Heart right ventricle (tissue), 16 donors: ENCODE measurements at places on chromosomes 2 and 18. TPM values are rescaled to one million over a fixed set of nuclear protein-coding genes. Genes with fewer than 3 reads are reported as not detected.

The CRACDL gene
- total RNA-seq: 3.6 TPM

The APOB gene
- 24.5 TPM for total RNA-seq

The SERPINB11 gene
- not detected for total RNA-seq

The ANKRD30B gene
- not detected for total RNA-seq

The MREG gene
- 0.82 TPM for total RNA-seq

The LHCGR gene
- not detected for total RNA-seq

The ARHGAP15 gene
- 3.9 TPM for total RNA-seq

The FBXO15 gene
- total RNA-seq: 1.3 TPM

DNA sequence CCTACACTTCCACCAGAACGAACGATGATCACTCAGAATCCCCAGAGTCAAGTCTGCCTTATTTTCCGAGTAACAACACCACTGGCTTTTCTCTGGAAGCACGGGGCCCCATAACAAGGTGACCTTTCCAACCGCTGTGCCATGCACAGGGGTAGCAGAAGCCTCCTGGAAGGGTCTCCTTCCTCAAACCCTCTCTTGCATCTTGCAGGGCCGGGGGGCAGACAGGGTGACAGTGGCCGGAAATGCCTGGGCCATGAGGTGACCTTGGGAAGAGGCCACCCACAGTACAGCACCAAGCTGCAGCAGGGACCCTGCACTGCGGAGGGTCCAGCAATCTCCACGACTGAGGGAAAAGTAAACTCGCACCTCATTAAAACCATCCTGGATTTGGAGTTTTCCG lies 108.5 kb downstream of the PXDN start:
- H3K36me3 ChIP-seq: peaks cover 5% of the 10 kb centered on the region
- no peak for DNase-seq
- no peaks in the 10 kb centered on the region for H3K4me1 ChIP-seq
- no peak overlapping the region for H3K4me3 ChIP-seq
- H3K27me3 ChIP-seq: no peaks in the 10 kb centered on the region
- H3K27ac ChIP-seq: no peak overlapping the region

DNA sequence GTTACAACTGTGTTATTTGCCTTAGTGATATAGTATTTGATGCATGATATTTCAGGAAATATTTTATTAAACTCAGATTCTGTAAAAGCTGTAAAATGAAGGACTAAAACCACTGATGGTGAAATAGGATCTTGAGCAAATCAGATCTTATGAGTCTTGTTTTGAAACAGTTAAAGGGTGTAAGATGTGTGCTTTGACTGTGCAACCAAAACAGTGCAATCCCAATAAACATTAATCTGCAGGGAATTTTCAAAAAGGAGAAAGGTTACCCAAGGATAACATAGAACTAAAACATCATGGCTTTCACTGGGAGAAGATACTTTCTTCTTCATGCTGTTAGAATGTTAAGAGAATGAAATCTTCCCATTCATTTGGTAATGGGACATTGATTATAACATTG lies 378.7 kb downstream of the PARD3B start:
- no peak for DNase-seq
- H3K36me3 ChIP-seq: no peaks in the 10 kb centered on the region
- no peak overlapping the region for H3K4me3 ChIP-seq
- H3K27me3 ChIP-seq: no peaks in the 10 kb centered on the region
- H3K27ac ChIP-seq: no peak overlapping the region

DNA sequence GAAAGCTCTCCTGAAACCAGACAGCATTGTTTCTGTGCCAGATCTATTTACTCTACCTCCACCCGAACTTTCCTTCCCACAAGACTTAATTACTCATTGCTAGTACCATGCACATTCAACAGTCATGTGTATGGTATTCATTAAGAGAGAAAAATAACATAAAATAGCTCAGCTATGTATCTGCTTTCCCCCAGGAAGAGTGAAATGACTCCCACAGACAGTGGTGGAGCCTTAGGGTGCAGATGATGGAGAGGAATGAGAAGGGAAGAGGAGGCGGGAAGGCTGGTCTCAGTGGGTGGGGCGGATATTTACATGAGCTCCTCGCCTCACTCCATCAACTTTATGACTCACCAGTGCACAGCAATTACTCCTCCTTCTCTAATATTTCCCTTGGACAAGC lies 724.5 kb downstream of the EPHA4 start:
- DNase-seq: no peak
- H3K27ac ChIP-seq: no peak overlapping the region
- no peak overlapping the region for H3K4me3 ChIP-seq
- no peaks in the 10 kb centered on the region for H3K36me3 ChIP-seq

DNA sequence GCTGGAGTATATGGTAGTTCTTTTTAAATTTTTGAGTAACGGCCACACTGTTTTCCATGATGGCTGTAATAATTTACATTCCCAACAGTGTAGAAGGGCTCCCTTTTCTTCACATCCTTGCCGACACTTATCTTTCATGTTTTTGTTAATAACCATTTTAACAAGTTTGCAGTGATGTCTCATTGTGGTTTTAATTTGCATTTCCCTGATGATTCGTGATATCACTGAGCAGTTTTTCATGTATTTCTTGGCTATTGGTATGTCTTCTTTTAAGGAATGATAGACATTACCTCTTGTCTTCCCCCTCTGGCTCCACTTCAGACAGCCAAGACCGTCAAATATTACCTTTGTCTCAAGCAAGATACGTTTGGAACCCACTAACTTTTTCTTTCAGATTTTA lies 371.1 kb upstream of the NRP2 start:
- no peak for DNase-seq
- H3K4me3 ChIP-seq: no peak overlapping the region

- no peak for DNase-seq
- H3K27ac ChIP-seq: no peak overlapping the region
- H3K27me3 ChIP-seq: no peaks in the 10 kb centered on the region
- no peak overlapping the region for H3K4me3 ChIP-seq
- H3K4me1 ChIP-seq: no peaks in the 10 kb centered on the region
Observed at GRCh38 chr2:196555726-196556125, 83.8 kb upstream of the CCDC150 start.

DNA sequence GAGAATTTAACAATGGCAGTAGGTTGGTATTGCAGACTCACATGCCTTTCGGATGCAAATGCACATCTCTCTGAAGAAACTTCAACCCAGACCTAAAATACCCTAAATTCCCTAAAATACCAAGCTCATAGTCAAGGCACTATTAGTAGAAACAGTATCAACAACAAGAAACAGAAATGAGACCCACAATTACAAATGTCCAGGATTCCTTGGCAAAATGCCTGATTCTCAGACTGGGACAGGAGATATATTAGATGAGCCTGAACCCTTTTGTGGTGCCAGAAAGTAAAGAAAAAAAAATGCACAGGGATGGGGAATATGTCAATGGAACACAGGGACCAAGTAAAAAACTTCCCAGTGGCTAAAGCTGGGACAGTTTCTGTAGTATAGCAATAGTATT lies 77.2 kb downstream of the NAT8 start:
- no peak overlapping the region for H3K4me3 ChIP-seq
- no peak for DNase-seq
- H3K27me3 ChIP-seq: no peaks in the 10 kb centered on the region
- no peak overlapping the region for H3K27ac ChIP-seq
- no peaks in the 10 kb centered on the region for H3K4me1 ChIP-seq

DNA sequence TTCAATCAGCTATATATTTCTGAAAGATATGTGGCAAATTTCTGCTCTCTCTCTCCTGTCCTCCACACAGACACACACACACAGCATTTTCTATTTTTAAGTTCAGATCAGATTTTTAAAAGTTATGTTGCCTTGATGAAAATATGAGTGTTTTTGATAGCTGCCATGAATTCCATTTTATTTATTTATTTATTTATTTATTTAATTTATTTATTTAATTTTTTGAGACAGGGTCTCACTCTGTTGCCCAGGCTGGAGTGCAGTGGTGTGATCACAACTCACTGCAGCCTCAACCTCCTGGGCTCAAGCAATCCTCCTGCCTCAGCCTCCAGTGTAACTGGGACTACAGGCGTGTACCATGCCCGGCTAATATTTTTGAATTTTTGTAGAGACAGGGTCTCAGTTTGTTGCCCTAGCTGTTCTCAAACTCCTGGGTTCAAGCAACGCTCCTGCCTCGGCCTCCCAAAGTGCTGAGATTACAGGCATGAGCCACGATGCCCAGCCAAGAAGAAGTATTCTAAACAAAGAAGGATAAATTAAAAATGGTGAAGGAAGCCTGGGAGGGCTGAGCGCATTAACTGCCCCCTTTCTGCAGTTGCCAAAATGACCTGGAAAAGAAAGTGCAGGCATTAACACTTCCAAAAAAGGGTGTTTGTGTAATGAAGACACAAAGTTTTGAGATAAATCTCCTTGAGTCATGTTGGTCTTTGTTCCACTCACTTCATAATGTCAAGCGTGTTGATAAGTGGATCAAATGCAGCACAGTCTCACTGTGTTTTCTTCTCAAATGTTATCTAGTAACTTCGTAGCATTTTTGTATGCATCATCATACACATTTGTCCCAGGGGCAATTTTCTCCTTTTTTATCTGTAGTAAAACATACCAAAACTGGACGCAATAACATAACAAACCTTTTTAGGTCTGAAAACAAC lies 11.1 kb upstream of the IMPA2 start:
- peaks cover 4% of the 10 kb centered on the region for H3K27me3 ChIP-seq
- DNase-seq: no peak
- H3K27ac ChIP-seq: no peak overlapping the region

DNA sequence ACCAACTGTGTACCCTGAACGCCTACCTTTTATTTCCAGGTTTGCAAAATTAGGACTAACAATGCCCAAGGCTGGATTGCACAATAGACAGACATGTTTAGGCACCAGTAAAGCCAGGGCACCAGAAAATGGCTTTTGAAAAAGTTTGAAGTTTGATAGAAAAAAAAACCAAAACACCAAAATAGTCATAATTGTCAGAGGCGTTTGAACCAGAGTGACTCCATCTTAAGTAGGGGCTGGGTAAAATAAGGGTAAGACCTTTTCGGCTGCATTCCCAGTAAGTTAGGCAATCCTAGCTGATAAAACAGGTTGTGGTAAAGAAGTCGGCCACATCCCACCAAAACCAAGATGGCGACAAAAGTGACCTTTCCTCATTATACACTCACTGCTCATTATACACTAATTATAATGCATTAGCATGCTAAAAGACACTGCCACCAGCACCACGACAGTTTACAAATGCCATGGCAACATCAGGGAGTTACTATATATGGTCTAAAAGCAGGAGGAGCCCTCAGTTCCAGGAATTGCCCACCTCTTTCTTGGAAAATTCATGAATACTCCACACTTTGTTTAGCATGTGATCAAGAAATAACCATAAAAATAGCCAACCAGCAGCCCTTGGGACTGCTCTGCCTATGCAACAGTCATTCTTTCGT lies 105.1 kb upstream of the MSH2 start:
- H3K4me1 ChIP-seq: no peaks in the 10 kb centered on the region
- no peaks in the 10 kb centered on the region for H3K36me3 ChIP-seq
- no peak overlapping the region for H3K27ac ChIP-seq
- DNase-seq: no peak
